Central memory CD8-positive, alpha-beta T cell (primary cell): ENCODE measurements at places on chromosomes 6 and 20.

DNA sequence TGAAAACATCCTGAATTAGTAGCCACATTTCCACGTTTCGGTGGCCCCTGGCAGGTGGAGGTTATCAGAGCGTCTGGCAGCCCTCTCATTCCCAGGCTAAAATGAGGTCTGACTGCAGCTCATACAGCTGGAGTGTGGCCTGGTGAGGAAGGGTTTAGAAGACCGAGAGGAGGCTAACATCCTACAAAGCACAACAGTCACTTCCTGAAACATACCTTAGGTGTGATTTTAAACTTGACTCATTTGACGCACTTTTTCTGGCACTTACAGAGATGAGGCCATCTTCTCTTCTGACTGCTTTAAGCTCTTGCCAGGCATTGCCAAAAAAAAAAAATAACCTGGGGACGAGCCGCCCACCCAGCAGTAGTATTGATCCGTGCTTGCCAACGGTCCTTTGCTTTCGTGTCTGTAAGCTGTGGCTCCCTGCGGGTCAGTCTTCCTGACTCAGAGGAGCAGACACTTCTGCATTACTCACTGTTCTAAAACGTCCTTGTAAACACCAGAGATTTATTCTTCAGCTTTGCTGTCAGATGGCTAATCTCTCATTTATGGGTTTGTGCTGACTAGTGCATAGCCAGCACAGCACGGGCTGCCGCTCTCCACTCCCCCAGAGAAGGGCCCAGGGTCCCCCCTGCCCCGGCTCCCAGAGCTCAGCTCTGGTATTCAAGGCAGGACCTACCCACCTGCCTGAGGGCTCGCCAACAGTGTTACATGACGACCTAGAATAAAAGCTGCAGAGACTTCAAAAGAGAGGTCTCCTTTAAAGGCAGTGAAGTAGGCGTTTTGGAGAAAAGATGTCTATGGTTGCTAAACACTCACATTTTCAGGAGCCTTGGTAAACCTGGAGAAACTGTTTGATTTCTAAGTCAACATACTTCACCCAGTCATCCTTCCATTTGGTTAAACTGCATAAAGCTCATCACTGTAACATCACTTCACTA, 78.5 kb upstream of the FRMD1 start:
- DNase-seq, result no peak

- no peak for DNase-seq
These were observed 11.4 kb upstream of the LOC128125822 start for GRCh38 chr6:63560801-63561287.

- DNase-seq, result no peak
These were observed 154.6 kb downstream of the ADAT2 start for GRCh38 chr6:143295932-143296331.

DNA sequence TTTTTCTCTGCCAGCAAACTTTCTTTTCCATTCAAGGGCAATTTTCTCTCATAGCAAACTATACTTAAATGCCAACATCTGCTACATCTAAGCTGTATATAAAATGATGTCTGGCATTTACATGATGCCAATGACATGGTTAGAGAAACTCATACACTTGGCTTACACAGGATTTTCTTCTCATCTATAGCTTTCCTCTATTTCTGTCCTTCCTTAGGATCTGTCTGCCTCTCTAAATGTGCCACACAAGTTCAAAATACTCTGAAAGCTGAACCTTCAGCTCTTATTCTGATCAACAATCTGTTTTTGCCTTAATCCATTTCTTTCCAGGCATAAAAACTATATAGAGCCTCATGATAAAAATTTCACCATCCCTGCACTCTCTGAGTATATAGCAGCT, 290.9 kb upstream of the RNF217 start:
- no peak for DNase-seq

- DNase-seq, result no peak
These were observed 118.3 kb downstream of the KHDC1L start for GRCh38 chr6:73107016-73107415.

GRCh38 chr6:158559338-158559894, 475 bp upstream of the TMEM181 start:
- DNase-seq, result no peak

DNA sequence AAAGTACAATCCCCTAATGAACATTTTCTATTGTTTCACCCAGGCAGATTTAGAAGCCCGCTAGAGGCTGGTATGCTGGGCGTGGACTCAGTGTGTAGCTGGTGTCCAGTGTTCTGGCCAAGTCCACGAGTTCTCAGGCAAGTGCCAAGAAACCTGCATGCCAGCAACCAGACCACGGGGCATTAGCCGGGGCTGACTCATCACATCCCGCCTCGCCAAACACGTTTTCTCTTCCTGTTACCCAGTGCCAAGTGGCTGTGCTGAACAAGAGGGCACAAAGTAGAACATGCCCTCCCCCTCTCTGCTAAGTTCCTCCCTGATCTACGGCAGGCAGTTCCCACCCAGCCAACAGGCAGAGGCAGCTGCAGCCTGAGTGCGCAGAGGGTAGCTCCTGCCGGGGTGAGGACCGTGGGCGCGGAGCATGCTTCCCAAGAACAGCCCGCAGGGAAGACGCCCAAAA, 29.6 kb downstream of the RAMACL start:
- DNase-seq, result no peak

GRCh38 chr20:24283186-24283585, 186.2 kb upstream of the SYNDIG1 start:
- no peak for DNase-seq

- DNase-seq, result no peak
These were observed 1046.7 kb upstream of the MAP3K7 start for GRCh38 chr6:91633374-91634111.

DNA sequence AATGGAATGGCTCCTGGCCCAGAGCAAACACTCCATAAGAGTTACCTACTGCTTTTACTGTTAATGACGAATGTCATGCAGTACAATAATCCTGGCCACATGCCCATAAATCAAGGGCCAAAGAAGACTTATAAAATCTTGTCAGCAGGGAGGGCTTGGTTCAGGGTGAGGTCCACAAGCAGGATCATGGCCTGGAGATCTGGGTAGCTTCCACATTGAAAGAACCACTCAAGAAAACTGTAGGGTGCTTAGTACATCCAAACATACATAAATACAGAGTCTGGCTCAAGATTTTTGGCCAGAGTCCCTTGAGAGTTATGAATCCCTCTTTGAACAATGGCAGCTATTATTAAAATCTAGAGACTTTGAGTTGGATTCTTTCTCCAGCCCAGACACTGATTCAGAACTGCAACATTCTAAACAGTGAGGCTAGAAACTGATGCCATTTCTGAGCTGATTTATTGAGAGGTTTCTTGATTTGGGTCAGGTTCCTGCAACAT, 188.7 kb downstream of the CDC5L start:
- DNase-seq, result no peak

DNA sequence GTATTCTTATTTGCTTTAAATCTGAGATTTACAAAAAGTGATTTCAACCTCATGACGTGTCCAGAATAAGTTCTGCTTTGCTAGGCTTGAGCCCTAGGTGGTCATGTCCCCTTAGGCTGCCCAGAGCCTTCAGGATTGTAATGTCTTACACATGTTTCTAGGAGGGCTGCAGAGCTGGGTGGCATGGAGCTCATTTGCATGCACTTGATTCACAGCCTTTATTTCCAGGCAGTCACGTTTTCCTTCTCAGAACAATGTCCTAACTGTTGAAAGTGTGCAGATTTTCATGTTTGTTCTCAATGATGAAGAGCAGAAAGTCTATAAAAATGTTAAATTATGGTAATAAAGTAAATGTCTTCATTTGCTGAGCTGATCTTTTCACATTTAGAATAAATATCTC, 448.6 kb upstream of the SOX4 start:
- no peak for DNase-seq

GRCh38 chr20:967796-968742, 34.0 kb downstream of the RSPO4 start:
- no peak for DNase-seq

DNA sequence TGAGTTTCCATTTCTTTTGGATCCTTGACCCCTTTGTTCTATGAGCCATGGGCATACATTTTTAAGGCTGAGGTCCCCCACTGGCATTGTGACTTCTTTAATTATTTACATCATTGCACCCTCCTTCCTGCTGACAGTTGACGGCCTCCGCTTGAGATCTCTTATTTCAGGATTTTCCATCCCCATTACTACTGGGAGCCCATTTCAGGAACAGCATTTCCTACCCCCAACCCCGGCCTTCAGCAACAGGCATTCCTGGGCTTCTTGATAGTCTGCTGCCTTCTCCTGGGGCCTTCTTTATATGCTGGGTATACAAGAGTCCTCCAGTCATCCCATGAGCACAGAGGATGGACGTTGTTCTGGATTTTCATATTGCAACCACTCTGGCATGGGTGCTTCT, 3.8 kb downstream of the ULBP1 start:
- no peak for DNase-seq

DNA sequence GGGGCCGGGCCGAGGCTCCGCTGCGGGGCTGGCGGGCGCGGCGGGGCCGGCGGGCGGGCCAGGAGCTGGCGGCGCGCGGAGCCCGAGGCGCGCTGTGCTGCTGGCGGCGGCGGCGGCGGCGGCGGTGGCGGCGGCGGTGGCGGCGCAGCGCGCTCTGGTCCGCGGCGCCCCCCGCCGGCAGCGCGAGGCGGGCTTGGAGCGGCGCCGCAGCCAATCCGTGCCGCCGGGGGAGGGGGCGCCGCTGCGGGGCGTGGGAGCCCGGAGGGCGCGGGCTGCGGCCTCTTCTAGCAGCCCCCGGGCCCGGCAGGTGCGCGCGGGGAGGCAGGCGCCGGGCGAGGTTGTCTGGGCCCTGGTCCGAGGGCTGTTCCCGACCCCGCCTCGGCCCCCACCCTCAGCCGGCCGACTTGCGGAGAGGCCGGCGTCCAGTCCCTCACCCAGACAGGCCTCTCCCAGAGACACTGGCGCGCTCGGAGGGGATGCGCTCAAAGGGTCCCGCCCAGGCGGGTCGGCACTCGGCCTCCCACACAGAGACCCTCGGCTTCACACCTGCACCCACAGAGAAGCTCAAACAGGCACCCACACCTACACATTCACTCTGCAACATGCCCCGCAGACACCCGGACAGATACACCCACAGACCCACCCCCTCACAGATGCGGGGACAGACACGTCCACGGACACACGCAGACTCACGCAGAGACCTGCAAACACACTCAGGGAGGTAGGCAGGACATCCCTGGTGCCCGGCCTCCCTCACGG, at the start of gene RIMS4:
Gene RIMS4, minus strand, starts transcription at position 156 of the 759 bp plus-strand sequence. CDS start 275 bp downstream, outside the sequence.
- DNase-seq, result no peak

GRCh38 chr20:40414843-40415615, 274.0 kb downstream of the MAFB start:
- no peak for DNase-seq

GRCh38 chr20:54570561-54570960, 95.2 kb downstream of the DOK5 start:
- DNase-seq, result no peak

- DNase-seq, result no peak
These were observed 523 bp upstream of the COX7A2 start for GRCh38 chr6:75244063-75244584.

GRCh38 chr6:152671171-152671570, 26.5 kb upstream of the MYCT1 start:
- DNase-seq, result no peak

GRCh38 chr6:129491436-129491835, 218.5 kb downstream of the ARHGAP18 start:
- no peak for DNase-seq

DNA sequence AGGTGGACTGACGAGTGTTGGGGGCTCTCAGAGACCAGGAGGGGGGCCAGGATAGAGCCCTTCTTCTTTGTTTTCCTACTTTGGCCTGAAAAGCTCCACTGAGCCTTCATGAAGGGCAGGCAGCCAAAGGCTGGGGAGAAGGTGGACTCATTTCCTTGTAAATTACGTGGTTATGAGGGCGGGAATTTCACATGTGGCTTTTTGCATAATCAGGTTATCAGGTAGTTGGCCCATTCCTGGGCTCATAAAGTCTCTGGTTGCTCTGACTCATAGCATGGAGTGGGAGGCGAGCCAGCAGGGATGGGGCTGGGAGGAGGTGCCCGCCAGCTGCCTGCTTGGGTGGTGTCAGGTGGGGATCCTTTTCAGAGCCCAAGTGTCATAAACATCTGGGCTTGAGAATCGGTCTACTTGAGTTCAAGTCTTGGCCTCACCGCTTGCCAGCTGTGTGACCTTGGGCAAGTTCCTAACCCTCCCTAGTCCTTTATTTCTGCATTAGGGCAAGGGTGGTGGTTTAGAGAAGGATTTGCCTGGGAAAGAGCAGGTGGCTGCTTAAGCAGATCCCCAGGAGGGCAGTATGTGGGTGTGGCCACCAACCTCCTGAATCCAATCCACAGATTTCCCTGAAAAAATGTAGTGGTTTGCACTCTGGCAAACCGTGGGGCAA, 26.5 kb upstream of the RNF24 start:
- no peak for DNase-seq

- no peak for DNase-seq
These were observed 230.2 kb downstream of the CDH4 start for GRCh38 chr20:61482056-61482887.

- peak; percentile 38 for DNase-seq
These were observed 6.3 kb downstream of the BCAS1 start for GRCh38 chr20:54063992-54064676.

DNA sequence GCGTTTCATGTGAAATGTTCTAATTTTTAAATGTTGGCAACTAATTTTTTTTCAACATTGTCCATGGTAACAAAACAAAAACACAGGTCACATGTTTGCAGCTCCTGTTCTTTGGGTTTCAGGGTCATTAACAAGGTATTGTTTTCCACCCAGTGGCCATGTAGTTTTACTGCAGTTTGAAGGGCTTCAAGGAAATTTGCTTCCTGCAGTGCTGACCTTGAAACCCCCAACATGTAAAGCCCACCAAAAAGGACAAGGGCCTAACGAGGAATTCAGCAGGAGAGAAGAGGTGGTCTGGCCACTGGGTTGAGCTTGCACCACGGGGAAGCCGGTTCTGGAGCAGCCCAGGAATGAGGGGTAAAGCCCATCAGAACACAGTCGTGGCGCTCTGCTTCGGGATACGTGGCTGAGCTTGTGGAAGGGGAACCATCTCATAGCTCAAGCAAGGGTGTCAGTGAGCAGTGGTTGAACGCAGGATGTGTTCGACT, 13.9 kb upstream of the KLHL31 start:
- no peak for DNase-seq

GRCh38 chr6:22173311-22173710, 123.5 kb downstream of the PRL start:
- DNase-seq, result no peak

- DNase-seq, result no peak
These were observed 63.4 kb downstream of the QRSL1 start for GRCh38 chr6:106692819-106693208.

GRCh38 chr6:127131275-127131674, 12.8 kb downstream of the RSPO3 start:
- no peak for DNase-seq

DNA sequence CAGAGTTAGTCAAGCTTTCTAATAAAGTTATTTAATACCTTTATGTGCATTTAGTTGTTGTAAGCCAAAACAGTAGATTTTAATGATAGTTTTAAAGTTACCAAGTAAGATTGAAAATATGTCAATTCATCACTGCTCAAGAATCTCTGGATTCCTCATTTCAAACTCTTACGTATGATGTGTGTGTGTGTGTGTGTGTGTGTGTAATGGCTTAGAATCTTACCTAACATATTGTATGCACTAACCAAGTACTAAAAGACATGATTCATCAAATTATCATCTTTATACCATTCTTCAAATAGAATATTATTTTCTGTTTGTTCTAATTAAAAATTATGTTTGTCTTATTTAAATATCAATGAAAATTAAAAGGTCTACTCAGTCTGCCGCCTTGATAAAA, 41.5 kb upstream of the ZNF337 start:
- DNase-seq, result no peak
